Left ventricle myocardium inferior (tissue), 1 donor: ENCODE measurements at places on chromosomes 7 and 10.

DNA sequence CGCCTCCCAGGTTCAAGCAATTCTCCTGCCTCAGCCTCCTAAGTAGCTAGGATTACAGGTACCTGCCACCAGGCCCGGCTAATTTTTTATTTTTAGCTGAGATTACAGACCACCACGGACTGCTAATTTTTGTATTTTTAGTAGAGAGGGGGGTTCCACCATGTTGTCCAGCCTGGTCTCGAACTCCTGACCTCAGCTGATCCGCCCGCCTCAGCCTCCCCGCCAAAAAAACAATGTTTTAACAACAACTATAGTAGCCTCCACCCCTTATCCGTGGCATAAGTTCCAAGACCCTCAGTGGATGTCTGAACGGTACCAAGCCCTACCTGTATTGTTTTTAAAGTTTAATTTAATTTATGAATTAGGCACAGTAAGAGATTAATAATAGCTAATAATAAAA, 48.2 kb downstream of the GNA12 start:
- DNase-seq: no peak

GRCh38 chr10:3720228-3721019, 64.6 kb downstream of the KLF6 start:
- DNase-seq: peak; percentile 41

DNA sequence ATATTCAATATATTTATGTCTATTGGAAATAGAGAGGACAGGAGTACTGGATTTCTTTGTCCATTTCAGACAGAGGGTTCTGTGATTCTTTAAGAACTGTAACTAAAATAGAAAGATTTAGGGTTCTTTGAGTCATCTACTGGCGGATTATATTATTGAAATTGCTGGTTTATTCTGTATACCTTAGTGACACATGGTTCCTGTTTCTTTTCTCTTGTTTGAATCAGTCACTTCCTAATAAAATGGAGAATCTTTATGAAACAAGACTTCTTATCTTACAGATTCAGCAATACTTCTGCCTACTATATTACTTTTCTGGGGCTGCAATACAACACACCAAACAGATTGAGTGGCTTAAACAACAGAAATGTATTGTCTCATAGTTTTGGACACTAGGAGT, 20.8 kb upstream of the ZNF800 start:
- DNase-seq: no peak

- no peak for DNase-seq
Measured at GRCh38 chr7:127705461-127705959, 53.5 kb downstream of the SND1 start.

DNA sequence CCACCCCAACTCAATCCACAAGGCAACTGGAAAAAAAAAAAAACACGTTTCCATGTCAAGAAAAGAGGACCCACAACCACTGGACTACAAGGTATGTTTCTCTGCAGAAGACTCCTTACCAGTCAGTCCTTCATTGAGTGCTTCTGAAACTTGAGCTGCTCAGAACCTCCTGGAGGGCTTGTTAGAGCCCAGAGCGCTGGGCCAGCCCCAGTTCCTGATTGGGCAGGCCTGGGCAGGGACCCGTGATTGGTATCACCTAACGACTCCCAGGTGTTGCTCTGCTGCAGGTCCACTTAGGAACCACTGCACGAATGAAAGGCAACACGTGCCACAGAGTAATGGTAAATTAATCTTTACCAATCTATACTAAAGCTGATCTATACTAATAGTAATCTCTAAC, 473 bp upstream of the CCDC201 start:
- DNase-seq: no peak

DNA sequence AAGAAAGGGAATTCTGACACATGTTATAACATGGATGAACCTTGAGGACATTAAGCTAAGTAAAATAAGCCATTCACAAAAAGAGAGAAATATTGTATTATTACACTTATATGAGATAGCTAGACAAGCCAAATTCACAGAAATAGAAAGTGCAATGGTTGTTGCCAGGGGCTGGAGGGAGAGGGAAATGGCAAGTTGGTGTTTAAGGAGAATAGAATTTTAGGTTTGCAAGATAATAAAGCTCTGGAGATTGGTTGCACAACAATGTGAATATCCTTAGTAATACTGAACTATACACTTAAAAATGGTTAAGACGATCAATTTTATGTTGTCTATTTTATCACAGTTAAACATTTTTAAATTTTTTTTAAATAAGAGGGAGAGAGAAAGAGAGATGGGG, 25.0 kb upstream of the ADD3 start:
- DNase-seq: no peak

- no peak for DNase-seq
Measured at GRCh38 chr10:129964611-129965424, 744 bp upstream of the EBF3 start.
